ENCODE measurements at places on chromosomes 4 and X. TPM values are rescaled to one million over a fixed set of nuclear protein-coding genes. Genes with fewer than 3 reads are reported as not detected.

- H3K4me3 ChIP-seq = no peak overlapping the region
- no peaks in the 10 kb centered on the region for H3K36me3 ChIP-seq
- no peak for DNase-seq
- no peaks in the 10 kb centered on the region for H3K27me3 ChIP-seq
- H3K4me1 ChIP-seq = peaks cover 2% of the 10 kb centered on the region
- no peak overlapping the region for H3K27ac ChIP-seq
Measured at GRCh38 chr4:160386846-160387245, 1284.0 kb downstream of the RAPGEF2 start.

GRCh38 chr4:46946919-46947536, 38.0 kb upstream of the COX7B2 start:
- no peaks in the 10 kb centered on the region for H3K36me3 ChIP-seq
- no peak overlapping the region for H3K27ac ChIP-seq
- no peak for DNase-seq
- H3K27me3 ChIP-seq = no peaks in the 10 kb centered on the region

- H3K36me3 ChIP-seq = no peaks in the 10 kb centered on the region
- no peak overlapping the region for H3K27ac ChIP-seq
- H3K4me3 ChIP-seq = no peak overlapping the region
Measured at GRCh38 chr4:56130606-56131155, 181.9 kb downstream of the CEP135 start.

CT45A3 gene
- total RNA-seq = not detected

GAGE12J gene
- total RNA-seq = not detected

DDIT4L gene
- total RNA-seq = 2.6 TPM

CXCR3 gene
- total RNA-seq = not detected

PAGE1 gene
- 8.9 TPM for total RNA-seq
